ENCODE measurements at places on chromosomes 4 and X.

- no peak for DNase-seq
These were observed 59.4 kb upstream of the TLL1 start for GRCh38 chr4:165813606-165814005.

GRCh38 chr4:153137159-153137558 is 67.1 kb upstream of the TRIM2 start:
- DNase-seq = no peak

DNA sequence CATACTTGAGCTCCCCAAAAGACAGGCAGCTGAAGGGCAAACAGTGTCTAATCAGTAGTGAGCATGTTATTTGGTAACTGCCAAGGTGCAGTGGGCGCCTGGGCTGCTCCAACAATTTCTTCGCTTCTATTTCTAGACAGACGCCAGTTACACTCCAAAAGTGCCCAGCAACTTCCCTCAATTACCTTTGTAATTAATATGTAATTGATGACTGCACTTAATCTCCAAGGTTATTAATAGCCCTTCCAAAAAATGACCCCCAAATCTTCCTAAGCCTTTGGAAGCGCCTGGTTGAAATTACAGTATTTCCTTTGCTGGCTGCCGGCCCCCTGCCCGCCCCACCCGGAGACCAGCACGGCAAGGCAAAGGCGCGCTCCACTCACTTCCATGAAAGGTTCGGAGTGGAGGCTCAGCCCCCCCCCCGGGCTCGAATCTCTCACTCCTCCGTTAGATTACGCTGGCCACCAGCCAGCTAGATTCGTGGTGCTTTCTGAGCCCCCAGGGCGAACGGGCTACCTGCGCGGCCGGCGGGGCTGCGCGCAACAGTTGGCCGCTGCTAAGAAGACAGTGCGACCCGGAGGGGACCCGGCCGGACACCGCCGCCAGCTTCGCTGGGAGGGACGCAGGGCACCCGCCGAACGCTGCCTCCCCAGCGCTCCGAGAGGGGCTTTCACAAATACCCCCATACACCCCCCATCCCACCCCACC is 1.9 kb downstream of the GPC4 start:
- no peak for DNase-seq

DNA sequence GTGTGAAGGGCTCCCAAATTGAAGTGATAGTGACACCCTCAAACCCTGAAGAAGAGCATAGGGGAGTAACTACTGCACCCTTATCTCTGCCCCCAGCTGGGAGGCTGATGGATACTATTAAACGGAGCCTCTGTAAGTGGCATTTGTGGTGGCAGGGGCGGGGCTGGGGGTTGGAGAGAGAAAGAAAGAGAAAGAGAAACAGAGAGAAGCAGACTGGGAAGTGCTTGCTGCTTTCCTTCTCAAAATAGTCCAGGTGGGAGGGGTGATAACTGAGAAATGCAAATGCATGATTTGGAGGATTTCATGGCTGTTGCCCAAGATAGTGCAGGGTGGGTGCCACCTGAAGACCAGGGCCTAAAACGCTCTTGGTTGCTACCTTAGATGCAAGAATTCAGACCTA is 253.5 kb upstream of the GATB start:
- DNase-seq = peak; percentile 36

- peak; percentile 19 for DNase-seq
These were observed 27.1 kb upstream of the NSUN7 start for GRCh38 chr4:40722576-40723161.

- DNase-seq = no peak
These were observed 4.3 kb downstream of the BCLAF3 start for GRCh38 chrX:19986531-19986930.

DNA sequence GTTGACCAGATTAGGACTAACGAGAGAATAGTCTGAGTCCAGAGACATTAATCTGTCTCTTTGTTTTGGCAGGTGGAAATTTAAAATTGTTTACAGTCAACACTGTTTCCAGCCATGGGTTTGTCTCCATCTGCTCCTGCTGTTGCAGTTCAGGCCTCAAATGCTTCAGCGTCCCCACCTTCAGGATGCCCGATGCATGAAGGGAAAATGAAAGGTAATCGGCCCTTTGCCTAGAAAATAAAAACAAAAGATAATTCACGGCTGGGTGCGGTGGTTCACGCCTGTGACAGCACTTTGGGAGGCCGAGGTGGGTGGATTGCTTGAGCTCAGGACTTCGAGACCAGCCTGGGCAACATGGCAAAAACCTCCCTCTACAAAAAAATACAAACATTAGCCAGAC is 815 bp downstream of the HCCS start:
- DNase-seq = no peak

DNA sequence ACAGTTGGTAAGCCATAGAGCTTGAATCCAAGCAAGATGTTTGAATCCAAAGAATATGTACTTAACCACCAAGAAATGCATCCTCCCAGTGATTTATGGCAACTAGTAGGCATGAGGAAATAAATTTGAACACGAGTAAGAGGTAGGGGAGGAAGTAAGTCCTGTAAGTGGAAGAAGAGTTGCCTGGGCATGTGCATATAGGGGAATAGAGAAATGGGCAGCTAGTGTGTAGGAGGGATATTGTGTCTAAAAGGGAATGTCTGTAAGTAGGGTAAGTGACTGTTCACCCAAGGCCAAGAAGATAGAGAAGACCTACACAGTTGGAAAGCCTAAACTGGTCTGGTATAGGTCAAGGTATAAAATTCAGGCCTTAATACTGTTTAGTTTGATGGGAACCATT is 4.6 kb downstream of the SH3BGRL start:
- DNase-seq = no peak

- no peak for DNase-seq
These were observed 146.4 kb downstream of the FHIP1A start for GRCh38 chr4:151555151-151555945.

DNA sequence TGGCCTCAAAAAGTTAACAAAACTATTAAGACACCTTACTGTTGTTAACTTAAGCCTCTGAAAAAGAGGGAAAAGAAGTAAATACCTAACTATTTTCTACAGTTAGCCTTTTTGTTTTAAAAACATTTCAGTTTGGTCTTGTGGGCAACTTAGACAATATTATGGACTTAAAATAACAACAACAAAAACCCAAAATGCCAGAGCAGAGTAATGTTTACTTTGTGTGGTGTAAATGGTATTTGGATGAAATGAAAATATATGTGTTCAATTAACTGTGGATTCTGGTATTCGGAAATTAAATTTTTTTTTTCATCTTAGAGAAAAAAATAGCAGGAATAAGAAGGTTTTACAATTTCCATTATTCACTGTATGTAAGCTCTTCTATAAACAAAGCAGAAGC is 79.6 kb upstream of the NPNT start:
- DNase-seq = no peak

- DNase-seq = no peak
These were observed 7.6 kb upstream of the OPHN1 start for GRCh38 chrX:68440940-68441339.

DNA sequence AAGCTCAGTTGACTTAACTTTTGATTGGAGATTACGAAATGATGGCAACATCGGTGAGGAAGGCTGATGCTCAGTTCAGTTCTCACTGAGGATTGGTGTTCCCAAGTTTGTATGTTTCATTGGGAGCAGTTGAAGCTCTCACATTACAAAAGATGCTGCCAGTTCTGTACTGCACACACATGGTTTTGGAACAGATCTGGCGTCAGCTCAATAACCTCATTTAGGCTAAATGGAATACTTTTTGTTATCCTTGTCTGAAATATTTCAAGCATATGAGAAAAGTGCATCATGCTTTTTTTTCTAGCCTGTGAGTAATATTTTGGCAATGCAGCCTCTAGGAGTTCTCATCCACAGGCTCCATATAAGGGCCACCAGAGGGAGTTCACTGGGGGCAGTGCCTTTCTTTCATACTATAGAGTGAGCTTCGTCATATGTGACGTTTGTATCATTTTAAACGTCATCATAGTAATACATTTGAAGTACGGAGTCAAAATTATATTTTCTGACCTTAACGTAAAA is 4.1 kb downstream of the ENPEP start:
- DNase-seq = no peak

DNA sequence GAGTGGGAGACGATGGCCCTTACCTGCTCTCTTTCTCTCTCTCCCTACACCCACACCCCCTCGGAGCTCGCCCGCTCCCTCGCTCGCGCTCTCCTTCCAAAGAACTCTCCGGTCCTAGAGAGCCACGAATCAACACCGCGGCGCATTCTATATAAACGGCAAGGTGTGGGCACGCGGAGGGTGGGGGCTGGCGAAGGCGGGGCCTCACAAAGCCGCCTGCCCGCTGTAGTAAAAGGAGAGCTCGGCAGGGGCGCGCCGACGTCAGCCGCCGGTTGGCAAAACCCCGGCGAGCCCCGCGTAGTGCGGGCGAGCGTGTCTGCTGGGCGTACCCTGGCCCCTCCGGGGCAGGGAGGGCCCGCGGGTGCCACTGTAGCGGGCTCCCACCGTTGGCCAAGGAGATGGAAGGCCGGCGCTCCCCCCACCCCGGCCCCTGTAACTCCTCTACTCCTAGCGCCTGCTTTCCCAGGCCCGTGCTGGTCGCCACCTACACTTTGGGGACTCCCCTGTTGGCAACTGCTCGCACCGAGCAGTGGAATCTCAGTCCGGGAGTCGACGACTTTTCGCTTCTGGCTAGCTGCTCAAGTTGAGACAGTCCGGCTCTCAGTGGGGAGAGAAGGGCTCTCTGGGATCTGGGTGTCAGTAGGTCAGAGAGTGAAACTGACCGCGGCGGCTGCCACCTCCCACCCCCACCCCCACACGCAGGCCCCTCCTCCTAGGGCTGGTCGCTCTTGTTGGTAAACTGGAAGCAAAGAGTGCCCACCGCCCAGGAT is 325.5 kb upstream of the F9 start:
- DNase-seq = no peak

- no peak for DNase-seq
These were observed 50.3 kb downstream of the ARHGAP10 start for GRCh38 chr4:147782087-147782781.

- DNase-seq = no peak
These were observed 22.5 kb upstream of the RPA4 start for GRCh38 chrX:96861218-96861617.

GRCh38 chr4:136653640-136654406 is 878.5 kb downstream of the PCDH18 start:
- DNase-seq = no peak

DNA sequence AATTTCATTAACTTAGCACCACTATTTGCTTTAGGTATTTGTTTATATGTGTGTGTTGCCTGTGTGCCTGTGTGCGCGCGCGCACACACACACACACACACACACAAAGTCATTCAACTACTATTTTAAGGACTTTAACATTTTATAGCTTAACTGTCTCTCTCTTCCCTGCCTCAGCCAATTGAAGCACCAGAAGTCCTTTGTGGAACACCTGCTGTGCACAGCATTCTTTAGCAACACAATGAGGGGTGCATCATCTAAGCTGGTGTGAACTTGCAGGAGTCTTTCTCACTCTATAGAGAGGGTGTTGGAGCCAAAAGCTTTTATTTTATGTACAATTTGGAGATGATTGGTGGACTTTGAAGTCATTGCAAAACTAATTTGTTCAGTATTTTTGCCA is 31.3 kb downstream of the SLIT2 start:
- no peak for DNase-seq

DNA sequence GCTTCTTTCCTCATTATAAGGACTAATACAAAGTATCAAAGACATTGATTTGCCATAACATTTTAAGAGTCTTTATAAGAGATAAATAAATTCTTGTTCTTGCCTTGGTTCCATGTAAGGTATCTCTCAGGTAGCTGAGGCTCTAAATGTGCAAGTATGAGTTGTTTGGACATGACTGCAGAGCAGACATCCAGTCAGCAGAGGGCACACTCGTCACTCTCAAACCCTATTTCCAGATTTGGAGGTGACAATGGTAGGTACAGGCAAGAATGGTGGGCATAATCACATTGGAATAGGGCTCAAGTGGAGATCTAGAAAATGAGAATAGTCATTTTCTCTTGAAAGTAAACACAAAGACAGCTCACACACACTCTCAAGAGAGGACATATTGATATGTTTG is 133.3 kb upstream of the ZIC3 start:
- DNase-seq = no peak

DNA sequence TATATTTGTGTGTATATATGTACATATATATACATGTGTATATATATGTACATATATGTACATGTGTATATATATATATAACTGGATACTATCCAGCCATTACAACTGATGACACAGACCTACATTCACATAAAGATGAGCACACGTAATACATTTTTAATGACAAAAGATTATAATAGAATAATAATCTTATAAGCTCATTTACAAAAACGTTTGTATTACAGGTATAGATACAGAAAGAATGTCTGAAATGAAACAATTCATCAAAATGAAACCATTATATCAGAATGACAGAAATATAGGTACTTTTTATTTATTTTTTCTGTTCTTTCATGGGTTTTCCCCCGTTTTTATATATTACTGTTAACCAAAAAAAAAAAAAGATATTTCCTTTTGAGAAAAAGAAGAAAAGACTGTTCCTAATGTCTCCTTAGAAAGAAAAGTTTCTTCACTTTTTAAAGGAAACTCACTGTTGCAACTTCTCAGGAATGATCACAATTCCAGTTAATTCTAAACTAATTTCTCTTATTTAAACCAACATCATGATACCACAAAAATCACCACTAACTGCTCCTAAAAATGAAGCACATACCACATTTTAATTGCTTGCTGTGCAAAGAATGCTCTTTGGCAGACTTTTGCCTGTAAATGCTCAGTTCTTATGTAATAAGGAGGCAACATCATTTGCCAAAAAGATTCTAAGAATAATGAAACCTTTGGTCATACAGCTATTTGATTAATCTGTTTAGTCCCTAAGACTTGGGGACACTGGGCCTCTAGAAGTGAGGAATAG is 18.9 kb downstream of the LEF1 start:
- no peak for DNase-seq

DNA sequence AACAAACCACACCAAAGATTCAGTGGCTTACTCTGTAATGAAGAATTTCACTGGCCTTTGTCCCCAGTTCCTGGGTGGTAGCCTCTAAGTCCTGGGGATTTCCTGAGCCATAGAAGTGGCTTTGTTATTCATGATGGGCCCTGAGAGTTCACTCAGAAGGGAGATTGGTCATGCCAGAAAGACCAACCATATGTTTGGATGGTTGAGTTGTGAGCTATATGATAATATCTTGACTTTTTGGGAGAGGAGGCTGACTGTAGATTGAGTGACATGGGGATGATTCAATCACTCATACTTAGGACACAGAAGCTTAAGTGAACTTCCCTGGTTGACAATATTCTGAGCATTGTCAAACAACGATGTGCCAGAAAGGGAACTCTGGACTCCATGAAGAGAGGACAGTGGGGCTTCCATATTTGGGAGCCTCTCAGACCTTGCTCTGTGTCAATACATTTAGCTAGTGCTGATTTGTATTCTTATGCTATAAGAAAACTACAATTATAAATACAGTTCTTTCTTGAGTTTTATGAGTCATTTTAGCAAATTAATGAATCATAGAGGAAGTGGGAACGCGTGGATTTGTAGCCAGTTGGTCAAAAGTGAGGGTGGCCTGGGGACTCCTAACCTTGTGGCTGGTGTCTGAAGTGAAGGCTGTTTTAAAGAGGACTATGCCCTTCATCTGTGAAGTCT is 392.0 kb downstream of the GBA3 start:
- no peak for DNase-seq

- DNase-seq = no peak
These were observed 111.6 kb downstream of the FRYL start for GRCh38 chr4:48668254-48669017.
